ENCODE measurements at places on chromosomes 12 and 14.

- peak; percentile 69 for DNase-seq
Observed at GRCh38 chr14:32709027-32709426, 229.7 kb upstream of the NPAS3 start.

- DNase-seq: no peak
Observed at GRCh38 chr14:52391881-52392615, 77.9 kb downstream of the PTGER2 start.

- no peak for DNase-seq
Observed at GRCh38 chr12:130461447-130461815, 123.7 kb downstream of the PIWIL1 start.

GRCh38 chr12:113070117-113070906 lies 13.8 kb downstream of the DTX1 start:
- DNase-seq: no peak

GRCh38 chr14:79564371-79564770 lies 646.9 kb downstream of the DIO2 start:
- DNase-seq: no peak

DNA sequence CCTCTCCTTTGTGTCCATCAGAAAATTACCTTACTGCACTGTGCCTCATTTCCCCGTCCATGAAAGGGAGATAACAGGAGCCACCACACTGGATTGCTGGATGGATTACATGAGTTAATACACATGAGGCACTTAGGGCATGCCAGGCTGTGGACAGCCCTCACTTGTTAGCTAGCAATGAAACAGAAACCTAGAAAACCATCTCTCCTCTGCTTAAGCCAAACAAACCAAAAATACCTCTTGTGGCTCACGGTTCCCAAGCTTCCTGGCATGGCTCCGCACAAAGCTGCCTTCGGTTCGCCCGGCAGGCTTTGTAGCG lies 660 bp upstream of the HCFC2 start:
- DNase-seq: no peak

DNA sequence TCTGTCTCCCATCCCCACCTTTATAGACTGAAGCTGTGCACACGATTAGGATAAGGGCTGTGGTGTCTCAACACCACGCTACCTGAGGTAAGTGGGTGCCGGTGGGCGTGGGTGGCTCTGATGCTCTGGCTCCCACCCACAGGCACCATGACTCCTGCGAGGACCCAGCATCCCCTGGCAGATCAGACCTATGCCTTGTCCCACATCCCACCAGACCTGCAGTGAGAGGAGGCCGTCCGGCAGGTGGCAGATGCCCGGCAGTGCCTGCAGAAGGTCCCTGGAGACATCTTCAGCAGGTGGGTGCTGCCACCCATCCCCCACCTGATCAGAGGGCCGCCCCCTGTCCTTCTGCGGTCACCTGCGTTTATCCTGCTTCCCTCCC lies 104.4 kb upstream of the PRB2 start:
- no peak for DNase-seq

GRCh38 chr14:103472939-103473338 lies 49.7 kb downstream of the CKB start:
- DNase-seq: no peak

GRCh38 chr12:33044447-33044846 lies 147.9 kb upstream of the PKP2 start:
- DNase-seq: no peak

- peak; percentile 65 for DNase-seq
Observed at GRCh38 chr12:51889216-51890132, 1.6 kb downstream of the ANKRD33 start.

GRCh38 chr14:85675957-85676356 lies 146.0 kb downstream of the FLRT2 start:
- no peak for DNase-seq

GRCh38 chr14:68458840-68459469 lies 333.9 kb downstream of the ZFP36L1 start:
- DNase-seq: peak; percentile 80

GRCh38 chr14:105283899-105284298 lies 16.9 kb downstream of the BRF1 start:
- no peak for DNase-seq

GRCh38 chr14:95289323-95290010 lies 30.2 kb downstream of the CLMN start:
- no peak for DNase-seq

DNA sequence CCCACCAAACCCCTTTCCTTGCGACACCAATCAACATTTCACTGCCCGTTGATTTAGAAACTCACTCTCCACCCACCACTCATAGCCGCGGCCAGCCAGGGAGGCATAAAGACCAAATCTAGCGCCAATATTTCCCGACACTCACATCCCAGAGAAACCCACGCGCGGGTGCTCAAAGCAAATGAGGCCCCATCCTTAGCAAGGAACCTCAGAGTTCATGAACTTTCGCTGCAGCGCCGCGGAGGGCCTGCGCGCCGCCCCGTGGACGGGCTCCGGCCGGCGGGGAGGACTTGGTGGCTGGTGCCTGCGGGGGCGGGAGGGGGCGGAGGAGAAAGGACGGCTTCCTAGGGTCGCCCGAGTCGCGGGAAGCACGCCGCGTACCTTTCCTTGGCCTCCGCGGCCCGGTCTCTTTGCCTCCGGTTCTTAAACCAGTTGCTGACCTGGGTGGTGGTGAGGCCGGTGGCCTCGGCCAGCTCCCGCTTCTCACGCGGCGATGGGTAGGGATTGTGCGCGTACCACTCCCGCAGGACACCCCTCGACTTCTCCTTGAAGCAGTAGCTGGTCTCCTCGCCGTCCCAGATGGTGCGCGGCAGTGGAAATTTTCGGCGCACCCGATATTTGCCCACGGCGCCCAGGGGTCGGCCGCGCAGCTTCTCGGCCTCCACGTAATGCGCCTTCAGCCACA lies 886 bp downstream of the SIX1 start:
- DNase-seq: no peak

DNA sequence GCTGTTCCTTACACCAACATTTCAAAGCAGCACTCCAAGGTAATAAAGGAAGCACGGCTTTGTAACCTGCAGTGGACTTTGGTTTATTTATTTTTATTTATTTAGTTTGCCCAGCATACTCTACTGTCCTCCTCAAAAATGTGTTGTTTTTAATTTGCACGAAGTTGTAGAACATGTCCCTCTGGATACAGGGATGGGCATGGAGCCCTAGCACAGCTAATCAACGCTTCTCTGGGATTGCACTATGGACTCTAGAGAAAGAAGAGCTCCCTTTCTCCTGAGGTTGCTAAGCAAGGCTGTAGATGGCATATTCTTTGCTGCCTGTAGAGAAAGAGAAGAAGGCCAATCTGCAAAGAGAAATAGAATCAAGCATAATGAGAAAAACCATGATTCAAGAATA lies 5.9 kb upstream of the ANAPC5 start:
- no peak for DNase-seq

GRCh38 chr12:31702047-31702446 lies 26.8 kb downstream of the AMN1 start:
- peak; percentile 7 for DNase-seq

- no peak for DNase-seq
Observed at GRCh38 chr12:122481861-122482260, 18.9 kb downstream of the ZCCHC8 start.

DNA sequence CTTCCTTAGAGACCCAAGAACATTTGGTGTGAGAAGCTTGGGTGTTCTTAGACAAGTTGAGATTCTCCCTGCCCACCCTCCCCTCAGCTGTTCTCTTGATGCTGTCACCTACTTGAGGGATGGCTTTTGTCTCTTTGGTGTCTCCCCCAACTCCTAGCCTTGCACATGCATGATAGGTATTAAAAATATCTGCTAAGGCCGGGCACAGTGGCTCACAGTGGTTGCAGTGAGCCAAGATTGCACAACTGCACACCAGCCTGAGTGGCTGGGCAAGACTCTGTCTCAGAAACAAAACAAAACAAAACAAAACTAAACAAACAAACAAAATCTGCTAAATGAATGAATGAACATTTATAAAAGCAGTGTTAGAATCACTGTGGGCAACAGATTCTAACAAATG lies 261.1 kb downstream of the AKAP6 start:
- DNase-seq: no peak

DNA sequence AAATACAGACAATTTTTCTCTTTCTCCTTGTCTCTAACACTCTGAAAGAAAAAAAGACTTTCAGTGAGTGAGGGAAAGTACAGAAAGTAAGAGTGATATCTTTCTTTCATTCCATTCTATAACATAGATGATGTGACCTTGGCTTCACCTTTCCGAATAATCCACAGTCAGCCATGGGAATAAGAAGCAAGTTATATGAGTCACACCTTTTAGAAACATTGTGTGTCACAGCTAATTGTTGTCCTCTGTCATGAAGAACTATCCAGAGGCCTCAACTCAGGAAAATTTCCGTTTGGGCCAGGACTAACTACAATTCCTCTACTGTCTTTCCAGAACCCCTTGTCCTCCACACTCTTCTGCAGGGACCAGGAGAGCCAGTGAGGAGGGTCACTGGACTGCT lies 209.7 kb upstream of the FAR2 start:
- no peak for DNase-seq

- DNase-seq: no peak
Observed at GRCh38 chr14:58813745-58814144, 176.0 kb downstream of the DACT1 start.

DNA sequence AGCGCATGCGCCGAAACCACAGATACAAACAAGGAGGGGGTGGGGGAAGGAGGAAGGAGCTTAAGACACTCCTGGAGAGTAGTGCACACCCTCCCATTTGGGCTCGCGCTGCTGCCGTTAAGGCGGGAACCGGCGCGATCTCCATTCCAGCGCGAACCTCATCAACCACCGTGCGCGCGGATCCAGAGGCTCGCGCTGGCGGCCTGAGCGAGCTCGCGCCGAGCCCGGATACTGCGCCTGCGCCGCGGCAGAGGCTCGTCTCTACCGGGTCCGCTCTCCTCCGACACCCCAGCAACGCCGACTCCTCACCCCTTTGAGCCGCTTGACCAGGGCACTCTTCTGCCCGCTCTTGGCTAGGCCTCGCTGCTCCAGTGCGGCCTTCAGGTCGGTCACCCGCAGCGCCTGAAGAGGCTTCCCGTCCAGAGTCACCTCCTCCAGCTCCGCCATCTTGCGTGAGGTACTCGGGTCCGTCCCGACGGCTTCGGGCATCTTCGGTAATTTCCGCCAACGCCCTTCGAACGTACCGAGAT lies at the start of gene ACIN1:
ACIN1 (minus strand) TSS at position 471 of the 530 bp plus-strand sequence; CDS start at position 447, 24 bp downstream.
- peak; percentile 94 for DNase-seq

- peak; percentile 89 for DNase-seq
Observed at GRCh38 chr12:106138633-106139421, at the start of gene NUAK1. Gene NUAK1, minus strand, starts transcription at chr12:106138954. Its CDS starts 301 bp downstream, at chr12:106138653.

DNA sequence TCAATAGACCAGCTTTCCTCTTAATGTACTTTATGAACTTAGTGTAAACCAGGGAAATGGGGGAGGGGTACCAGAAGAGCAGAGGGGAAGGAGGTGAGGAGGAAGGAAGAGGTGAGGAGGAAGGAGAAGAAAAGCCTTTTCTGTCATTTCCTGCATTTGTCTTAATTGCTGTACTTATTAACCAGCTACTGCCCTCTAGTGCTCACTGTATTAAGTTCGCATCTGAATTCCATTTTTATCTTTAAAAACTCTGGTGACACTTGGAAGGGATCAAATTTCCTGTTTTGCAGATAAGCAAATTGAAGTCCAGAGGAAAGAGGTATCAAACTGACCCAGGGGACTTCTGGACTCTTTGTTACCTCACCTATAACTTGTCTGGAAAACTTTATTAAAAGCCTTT lies 22.2 kb downstream of the MANSC1 start:
- peak; percentile 76 for DNase-seq

- no peak for DNase-seq
Observed at GRCh38 chr12:87385322-87385721, 643.9 kb downstream of the C12orf50 start.

DNA sequence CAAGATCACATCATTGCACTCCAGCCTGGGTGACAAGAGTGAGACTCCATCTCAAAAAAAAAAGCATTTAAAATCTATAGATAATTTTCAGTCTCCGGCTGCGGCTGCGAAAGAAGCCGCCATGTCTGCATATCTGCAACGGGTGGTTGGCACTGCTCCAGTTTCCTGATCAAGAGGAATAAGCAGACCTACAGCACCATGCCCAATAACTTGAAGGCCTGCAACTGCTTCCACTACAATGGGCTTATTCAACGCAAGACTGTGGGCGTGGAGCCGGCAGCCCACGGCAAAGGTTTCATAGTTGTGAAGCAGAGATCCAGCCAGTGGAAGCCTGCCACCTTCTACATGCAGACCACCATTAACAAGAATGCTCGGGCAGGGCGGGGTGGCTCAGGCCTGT lies 30.6 kb upstream of the EID3 start:
- DNase-seq: no peak

DNA sequence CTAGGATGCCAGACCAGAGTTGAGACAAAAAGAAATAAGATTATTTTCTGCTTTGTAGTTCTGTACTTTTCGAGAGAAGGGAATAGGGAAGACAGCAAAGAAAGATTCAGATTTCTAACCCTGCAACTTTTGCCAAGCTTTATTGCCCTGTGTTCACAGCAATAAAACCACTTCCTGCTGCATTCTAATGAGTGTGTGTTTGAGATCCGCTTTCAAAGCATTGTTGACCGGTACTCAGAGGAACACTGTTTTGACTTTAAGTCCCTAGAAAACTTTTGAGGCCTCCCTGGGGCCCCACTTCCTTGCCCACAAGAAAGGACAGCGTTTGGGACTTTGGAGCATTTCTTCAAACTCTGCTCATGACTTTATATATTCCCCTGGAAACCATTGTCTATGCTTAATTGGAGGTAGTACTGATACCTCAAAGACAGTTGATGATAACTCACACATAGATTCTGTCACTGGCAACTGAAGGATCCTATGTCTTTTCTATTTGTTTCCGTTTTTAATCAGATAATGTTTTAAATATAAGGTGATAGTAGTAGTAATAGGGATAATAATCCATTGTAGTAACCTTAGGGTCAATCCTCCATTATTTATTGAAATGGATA lies 1.3 kb downstream of the RNASE6 start:
- peak; percentile 31 for DNase-seq

DNA sequence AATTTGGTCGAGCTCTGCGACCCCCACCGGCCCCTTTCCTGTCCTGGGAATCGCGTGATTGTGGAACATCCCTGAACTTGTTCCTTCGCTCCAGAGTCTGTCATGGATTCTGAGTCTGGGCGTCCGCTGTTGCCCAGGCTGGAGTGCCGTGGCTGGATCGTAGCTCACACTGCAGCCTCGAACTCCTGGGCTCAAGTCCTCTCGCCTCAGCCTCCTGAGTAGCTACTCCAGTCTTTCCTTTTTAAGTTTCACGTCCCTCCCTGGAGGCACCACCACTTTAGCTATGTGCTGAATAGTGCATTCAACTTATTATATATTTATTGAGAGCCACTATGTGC lies 698 bp downstream of the ACOT6 start:
- no peak for DNase-seq

- DNase-seq: no peak
Observed at GRCh38 chr12:93741659-93742109, 64.5 kb downstream of the CRADD start.

- no peak for DNase-seq
Observed at GRCh38 chr14:32784405-32784804, 154.3 kb upstream of the NPAS3 start.

DNA sequence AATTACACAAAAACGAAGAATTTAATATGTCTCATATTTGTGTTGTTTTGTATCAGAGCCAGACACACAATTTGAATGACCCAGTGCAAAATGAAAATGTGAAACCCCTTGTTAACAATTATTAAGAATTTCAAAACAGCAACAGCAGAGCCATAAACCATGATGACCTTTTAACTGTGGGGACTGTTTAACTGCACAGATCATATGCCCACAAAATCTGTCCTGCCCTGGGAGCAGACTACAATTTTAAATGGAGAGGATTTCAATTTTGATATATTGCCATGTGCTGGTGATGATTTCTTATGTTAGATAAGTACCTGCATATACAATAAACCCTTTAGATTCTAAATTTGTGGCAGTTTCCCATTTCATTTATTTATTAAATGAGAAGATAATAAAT lies 455.5 kb upstream of the MGAT4C start:
- DNase-seq: no peak

GRCh38 chr12:57332646-57333312 lies 81.8 kb upstream of the STAC3 start:
- DNase-seq: no peak
